ENCODE measurements at places on chromosomes 16 and 17.

DNA sequence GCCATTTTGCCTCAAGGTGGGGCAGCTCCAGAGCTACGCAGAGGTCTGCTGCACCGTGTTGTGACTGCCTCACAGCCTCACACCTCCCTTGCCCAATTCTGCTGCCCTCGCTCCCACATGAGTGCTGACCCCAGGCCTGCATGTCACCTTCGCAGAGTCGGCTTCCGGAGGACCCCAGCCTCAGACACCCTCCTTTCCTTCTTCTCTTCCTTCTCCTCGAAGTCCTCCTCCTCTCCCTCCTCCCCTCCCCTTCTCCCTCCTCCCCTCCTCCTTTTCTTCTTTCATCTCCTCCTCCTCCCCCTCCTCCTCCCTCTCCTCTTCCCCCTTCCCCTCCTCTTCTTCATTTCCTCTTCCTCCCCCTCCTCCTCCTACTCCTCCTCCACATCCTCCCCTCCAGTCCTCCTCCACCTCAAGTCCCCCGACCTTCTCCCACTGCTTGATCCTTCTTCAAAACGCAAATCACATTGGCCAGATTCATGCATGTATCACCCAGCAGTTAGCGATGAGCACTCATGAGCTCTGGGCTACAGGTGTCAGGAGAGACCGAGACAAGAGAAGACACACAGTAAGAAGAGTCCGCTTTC lies 243.8 kb downstream of the RBFOX3 start:
- DNase-seq = no peak

DNA sequence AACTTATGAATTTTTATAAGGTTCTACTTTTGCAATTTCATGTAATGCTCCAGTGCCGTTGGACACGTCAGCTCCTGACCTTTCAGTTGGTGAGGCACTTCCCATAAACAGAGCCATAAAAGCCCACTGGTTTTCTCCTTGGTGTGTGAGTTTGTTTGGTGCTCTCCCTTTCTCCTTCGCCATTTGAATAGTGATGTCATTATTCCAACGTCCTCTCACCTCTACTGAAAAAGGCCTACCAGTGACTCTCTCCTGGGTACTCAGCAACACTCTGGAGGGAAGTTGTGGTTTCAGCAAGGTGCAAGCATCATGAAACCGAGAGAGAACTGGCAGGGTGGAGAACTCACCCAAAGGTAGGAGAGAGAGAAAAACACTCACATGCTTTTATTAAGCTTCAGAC lies 29.6 kb upstream of the HNF1B start:
- no peak for DNase-seq

- DNase-seq = no peak
Measured at GRCh38 chr16:72811188-72811720, 236.7 kb downstream of the ZFHX3 start.

- DNase-seq = no peak
Measured at GRCh38 chr16:13084331-13084730, 182.9 kb downstream of the SHISA9 start.

GRCh38 chr17:60989379-60989778 lies 311.7 kb downstream of the BCAS3 start:
- no peak for DNase-seq

- no peak for DNase-seq
Measured at GRCh38 chr17:43760254-43760852, 1.8 kb upstream of the SOST start.

DNA sequence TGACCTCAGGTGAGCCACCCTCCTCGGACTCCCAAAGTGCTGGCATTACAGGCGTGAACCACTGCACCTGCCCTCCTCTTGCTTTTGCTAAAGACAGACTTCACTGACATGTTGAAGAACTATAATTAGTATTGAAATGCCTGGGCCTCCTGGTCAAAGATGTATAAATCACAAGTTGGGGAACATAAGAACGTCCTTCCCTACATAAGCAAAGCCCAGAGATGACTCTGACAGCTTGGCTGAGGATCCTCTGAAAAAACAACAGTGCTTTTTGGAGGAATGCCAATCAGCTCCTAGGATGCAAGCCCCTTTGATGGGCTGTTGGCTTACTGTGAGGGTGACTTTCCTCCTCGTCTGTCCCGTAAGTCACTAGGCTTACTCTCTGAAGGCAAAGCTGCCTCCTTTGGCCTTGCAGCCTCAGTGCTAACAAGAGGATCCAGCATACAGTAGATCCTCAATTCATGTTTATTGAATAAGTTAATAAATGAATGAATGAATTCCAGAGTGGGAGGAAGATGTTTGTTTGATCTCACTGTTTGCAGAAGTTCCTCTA lies 6.3 kb downstream of the APOH start:
- DNase-seq = no peak

- no peak for DNase-seq
Measured at GRCh38 chr17:82911822-82912221, 72.0 kb upstream of the ZNF750 start.

DNA sequence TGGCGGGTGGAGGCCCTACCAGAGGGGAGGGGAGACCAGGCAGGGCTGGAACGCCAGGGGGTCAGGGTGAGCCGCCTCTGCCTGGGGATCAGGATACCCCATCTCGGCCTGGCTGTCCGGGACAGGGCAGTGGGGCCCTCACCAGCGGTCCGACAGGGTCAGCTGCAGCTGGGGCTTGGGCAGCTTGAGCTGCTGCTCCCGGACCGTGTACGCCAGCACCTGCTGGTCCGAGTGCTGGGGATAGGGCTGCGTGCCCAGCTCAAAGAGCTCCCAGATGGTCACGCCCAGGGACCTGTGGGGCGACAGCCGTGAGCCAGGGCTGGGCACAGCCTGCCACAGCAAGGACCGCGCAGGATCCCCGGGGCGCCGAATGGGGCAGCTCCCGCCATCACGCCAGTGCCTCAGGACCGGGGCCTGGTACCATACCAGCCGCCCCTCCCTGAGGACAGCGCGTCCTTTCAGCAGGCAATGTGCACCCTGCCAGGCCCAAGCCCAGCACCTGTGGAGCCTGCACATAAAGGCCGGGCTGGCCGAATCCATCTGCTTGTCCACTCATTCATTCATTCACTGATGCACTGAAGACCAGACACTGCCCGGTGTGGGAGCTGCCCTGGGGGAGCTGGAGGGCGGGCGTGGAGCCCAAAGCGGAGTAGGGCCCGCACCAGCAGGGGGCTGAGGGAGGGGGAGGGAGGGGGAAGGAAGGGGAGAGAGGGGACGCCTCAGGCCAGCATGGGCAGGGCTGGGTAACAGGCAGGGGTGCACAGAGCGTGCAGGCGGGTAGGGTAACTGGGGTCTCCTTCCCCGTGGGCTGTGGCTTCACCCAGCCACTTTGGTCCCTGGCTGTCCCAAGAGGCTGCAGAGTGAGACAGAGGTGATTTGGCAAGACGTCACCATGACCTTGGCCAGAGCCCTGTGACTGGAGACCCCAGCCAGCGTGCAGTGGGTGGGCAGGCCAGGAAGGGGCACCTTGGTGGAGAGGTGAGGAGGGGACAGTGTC lies 42.0 kb upstream of the PVALEF start:
- DNase-seq = no peak
